ENCODE measurements at places on chromosomes 1 and 21.

DNA sequence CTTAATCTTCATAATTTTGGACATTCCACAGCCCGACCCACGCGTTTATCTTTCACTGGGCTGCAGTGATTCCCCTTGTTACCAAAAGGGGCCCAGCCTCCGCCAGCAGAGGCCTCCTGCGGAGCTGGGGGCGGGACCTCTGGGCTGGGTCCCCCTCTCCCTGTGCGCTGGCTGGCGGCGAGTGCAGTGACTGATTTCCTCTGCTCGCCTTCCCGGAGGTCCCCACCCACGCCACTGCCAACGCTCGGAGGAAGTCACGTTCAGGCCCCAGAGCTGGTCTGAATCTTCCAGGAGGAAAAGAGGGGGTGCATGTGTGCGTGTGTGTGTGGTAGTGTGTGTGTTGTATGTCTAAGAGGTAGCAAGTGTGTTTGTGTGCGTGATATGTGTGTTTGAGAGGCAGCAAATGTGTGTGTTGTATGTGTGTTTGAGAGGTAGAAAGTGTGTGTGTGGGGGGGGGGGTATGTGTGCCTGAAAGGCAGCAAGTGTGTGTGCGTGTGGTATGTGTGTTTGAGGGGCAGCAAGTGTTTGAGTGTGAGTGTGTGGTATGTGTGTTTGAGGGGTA, 35.0 kb upstream of the JAK1 start:
- no peak for DNase-seq

- no peak for DNase-seq
These were observed 70.1 kb downstream of the EPHB2 start for GRCh38 chr1:22780696-22781095.

DNA sequence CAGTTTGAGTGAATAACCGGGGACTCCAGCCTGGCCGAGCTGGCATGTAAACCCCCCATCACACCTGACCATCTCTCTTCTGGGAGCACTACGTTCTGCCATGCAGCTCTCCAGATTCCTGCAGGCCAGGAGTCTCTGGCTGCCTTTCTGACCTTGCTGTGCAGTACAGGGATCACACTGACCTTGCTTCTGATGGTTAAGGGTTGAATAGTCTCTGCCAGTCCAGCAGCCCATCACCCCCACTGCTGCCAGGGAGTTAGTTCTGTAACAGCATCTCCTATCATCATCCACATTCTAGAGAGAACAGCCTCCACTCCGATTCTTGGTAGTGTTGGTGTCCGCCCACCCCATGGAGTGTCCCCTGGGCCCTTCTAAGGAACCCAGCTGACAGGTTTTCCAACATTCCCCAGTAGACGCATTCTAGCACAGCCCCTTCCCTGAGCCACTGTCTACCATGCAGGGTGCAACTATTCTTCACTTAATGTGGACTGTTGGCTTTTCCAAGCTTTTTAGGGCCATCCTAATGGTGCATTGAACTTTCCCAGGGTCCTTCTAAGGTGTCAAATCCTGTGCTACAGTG, 109.8 kb downstream of the RIPK4 start:
- DNase-seq, result no peak

GRCh38 chr1:27301582-27302199, 20.3 kb upstream of the TMEM222 start:
- DNase-seq, result no peak

DNA sequence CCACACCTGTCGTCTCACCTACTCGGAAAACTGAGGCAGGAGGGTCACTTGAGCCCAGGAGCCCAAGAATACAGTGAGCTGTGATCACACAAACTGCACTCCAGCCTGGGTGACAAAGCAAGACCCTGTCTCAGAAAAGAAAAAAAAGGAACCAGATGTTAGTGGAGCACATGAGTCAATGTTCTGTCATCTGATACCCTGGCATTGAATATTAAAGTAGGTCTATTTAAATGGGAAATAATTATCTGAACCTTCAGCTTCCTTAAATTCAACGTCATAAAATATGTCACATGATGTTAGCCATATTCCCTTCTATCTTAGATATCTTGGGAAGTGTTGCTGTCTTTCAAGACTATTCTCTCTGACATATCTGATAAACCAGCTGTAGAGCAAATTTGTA, 47.3 kb downstream of the NCAM2 start:
- no peak for DNase-seq

GRCh38 chr1:97427371-97427770, 493.5 kb downstream of the DPYD start:
- no peak for DNase-seq

- no peak for DNase-seq
These were observed 61.5 kb downstream of the RGS21 start for GRCh38 chr1:192378276-192378675.

DNA sequence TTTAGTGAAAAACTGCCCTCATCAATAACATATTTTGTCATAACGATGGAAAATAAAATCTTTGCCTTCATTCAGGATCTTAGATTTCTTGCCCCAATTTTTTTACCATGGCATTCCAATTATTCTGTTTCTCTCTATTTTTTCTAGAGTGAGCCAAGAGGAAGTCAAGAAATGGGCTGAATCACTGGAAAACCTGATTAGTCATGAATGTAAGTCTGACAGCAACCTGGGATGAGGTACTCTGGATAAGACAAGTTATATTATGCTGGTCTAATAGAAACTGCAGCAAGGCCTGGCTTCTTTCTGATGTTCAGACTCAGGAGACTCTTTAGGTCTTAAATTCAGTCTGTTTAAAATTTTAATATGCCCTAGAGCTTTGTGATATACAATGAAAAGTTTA, 3.5 kb downstream of the RGS4 start:
- no peak for DNase-seq

GRCh38 chr1:115127539-115127938, 38.2 kb upstream of the TSPAN2 start:
- no peak for DNase-seq

- no peak for DNase-seq
These were observed 25.2 kb upstream of the TRIM45 start for GRCh38 chr1:117146575-117147340.

GRCh38 chr1:179910934-179911333, 28.8 kb downstream of the TOR1AIP1 start:
- DNase-seq, result no peak

- no peak for DNase-seq
These were observed 625.3 kb downstream of the KIF26B start for GRCh38 chr1:245779797-245780755.

DNA sequence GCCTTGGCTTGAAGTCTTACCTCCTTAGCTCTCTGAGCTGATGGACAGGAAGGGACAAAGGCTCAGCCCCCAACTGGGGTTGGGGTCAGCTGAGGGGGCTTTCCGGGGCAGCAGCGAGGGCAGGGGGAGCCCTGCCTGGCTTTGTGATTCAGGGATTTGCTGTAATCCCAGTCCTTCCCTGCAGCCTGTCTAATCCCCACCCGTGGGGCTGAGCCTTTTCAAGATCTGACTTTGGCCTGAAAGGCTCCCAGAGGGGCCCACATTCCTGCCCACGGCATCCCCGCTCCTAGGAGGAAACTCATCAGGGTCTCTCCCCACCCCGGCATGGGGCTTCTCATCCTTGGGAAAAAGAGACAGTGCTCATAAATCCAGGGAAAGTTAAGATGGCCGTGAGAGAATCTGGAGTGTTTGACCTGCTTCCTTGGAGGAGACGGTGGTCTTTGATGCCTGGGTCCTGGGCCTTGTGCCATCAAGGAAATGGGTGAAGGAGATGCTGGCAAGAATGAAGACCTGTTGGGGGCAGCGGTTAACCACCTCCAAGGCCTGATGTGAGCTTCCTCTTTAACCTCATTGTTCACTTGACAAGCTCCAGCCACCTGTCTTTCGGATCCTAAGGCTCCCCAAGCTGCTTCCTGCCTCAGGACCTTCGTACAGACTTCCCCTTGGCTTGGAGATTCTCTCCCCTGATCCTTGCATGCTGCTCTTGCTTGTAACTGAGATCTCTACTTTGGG, 83.1 kb upstream of the WNT4 start:
- DNase-seq, result no peak

- no peak for DNase-seq
These were observed 25.3 kb downstream of the KNCN start for GRCh38 chr1:46526013-46526690.

DNA sequence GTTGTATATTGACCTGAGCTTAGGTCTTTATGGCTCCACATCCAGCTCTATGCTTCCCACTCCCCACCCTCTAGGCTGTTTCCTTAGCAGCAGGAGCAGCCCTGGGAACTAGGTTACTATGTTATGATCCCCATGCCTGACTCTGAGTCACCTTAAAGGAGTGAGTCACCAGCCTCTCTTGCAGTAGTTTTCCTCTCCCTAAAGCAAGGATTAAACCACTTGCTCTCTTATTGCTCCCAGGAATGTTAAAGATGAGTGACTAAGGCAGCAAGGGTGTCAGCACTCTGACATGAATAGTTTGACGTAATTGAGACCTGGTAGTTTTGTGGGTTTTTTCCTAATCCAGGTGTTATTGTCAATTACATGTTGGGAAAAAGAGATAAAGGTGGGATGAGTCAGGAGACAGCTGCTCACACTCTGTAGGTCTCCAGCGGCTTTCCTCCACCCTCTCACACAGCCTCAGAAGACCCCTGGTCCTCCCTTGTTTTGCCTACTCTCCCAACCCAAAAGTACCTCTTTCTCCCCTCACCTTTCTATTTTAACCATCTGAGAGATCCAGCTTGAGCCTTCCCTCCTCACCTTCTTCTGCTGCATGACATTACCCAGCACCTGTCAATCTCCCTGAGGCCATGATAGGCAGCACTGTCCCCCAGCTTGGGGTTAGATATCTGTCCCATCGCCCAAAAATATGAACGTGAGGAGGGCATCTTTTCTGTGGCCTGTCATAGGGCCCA, 369.1 kb upstream of the VAMP3 start:
- DNase-seq, result peak; percentile 38

DNA sequence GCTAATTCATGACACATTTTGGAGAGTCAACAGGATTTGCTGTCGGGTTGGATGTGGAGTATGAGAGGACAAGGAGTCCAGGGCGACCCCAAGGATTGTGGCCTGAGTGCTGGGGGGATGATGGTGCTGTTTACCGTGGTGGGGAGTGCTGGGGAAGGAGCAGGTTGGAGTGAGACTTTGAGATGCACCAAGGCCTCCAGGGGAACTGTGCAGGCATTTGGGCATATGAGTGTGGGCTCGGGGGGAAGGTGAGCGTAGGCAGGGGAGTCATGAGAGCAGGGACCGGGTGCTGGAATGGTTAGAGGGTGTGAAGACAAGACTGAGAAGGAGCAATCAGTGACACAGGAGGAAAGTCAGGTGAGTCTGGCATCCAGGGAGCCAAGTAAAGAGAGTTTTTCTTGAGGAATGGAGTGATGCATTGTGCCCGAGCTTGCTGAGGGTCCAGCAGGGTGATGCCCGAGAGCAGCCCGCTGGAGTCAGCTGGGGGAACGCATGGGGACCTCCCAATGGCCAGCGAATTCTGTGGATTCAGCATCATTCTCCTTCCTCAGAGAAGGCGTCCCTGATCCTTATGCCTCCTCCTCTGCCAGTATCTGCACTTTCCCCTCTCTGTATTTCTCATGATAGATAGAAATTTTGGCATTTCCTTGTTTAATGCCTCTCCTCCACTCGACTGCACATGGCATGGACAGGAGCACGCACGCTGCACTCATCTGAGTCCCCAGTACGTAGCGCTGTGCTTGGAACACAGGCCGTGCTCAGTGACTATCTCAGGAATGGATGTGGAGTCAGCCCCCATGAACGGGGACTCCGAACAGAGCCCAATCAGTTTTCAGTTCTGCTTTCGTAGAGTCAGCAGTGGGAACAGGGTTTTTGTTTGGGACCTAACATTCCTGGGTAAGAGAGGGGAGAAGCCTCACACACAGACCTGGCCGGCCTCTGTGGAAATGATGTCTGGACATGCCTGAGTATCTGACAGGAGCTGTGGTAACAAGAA, 52.1 kb upstream of the ETV3 start:
- no peak for DNase-seq

DNA sequence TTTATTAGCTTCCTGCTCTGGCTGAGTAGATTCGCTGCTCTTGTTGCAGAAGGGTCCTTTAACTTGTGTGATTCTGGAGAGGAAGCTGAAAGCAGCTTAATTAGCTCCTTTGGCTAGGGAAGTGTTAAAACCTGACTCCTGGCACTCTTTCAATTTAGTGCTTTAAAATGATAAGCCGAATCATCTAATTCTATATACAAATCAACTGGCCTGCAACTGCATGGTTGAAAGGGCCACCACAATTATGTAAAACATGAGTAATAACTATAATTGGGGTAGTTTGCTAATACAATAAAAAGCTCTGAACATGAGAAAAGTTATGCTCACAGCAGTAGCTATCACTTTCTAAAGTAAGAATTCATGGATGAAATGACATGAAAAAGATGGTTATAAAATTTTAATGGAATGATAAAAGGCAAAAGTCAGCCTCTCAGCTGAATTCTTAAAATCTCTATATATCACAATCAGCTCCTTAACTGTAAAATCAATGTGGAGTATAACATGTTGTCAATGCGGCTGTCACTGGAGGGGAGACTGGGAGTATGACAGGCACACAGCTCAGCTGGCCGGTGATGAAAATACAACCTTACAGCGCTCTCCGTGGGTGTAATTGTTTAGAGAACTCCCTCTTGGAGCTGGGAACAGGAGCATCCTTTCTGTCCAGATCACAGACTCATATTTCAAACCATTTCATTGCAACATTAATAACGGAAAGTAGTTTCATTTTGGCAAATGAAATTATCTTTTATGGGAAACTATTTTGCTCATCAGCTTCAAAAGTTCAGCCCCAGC, 324.4 kb downstream of the KCTD3 start:
- DNase-seq, result no peak

GRCh38 chr1:194378517-194378916, 1192.1 kb upstream of the B3GALT2 start:
- DNase-seq, result no peak

GRCh38 chr21:34289856-34290255, 74.0 kb upstream of the KCNE2 start:
- DNase-seq, result no peak

- no peak for DNase-seq
These were observed 46.2 kb downstream of the TRABD2B start for GRCh38 chr1:47951026-47951425.

- DNase-seq, result no peak
These were observed 633.3 kb downstream of the LMO4 start for GRCh38 chr1:87961992-87962391.
